WTC11 (cell line): ENCODE measurements at places on chromosomes 16 and 17.

GRCh38 chr17:55601874-55602364 is 90.7 kb upstream of the SMIM36 start:
- peak; percentile 21 for DNase-seq

DNA sequence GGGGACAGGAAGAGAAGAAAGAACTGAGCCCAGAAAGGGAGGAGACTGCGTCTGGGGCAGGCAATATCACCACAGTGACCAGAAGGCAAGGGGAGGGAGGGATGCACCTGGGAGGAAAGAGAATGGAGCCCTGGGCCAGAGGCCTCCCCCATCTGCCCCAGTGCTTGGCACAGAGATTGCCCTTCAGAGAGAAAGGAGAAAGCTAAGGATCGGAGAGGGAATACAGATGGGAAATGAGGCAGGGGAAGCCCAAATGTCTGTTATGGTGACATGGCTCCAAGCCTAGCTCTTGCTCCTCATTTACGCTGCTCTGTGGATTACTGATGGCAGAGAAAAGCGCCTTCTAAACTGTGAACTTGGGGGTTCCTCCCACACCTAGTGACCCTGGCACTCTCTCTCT is 47.2 kb downstream of the PIPOX start:
- DNase-seq = no peak

- no peak for DNase-seq
These were observed 28.7 kb downstream of the CCR7 start for GRCh38 chr17:40536295-40537171.

GRCh38 chr17:8012996-8013640 is 10.7 kb downstream of the GUCY2D start:
- no peak for DNase-seq

- DNase-seq = no peak
These were observed 63.2 kb downstream of the NKD1 start for GRCh38 chr16:50611332-50611934.
